Naive thymus-derived CD4-positive, alpha-beta T cell (primary cell): ENCODE measurements at places on chromosomes 11 and 22. TPM values are rescaled to one million over a fixed set of nuclear protein-coding genes. Genes with fewer than 3 reads are reported as not detected.
A peak's percentile ranks its signal among the peaks of the same experiment; 100 is the strongest.

DNA sequence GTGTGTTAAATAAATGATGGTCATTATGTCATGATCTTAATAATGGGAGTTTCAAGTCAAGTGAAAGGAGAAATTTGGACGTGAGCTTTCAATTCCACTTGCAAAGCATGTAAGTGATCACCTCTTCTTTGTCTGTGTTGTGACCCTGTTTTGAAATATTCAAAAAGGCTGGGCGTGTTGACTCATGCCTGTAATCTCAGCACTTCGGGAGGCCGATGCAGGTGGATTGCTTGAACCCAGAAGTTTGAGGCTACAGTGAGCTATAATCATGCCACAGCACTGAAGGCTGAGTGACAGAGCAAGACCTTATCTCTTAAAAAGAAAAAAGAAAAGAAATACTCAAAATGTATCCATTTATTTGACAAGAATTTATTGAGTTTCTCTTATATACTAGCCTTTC, 32.9 kb upstream of the EED start:
- no peaks in the 10 kb centered on the region for H3K36me3 ChIP-seq
- H3K4me3 ChIP-seq, result no peak overlapping the region
- no peaks in the 10 kb centered on the region for H3K27me3 ChIP-seq
- DNase-seq, result no peak

- H3K36me3 ChIP-seq, result no peaks in the 10 kb centered on the region
- no peak overlapping the region for H3K27ac ChIP-seq
- no peak overlapping the region for H3K4me3 ChIP-seq
- no peak for DNase-seq
- H3K27me3 ChIP-seq, result no peaks in the 10 kb centered on the region
Measured at GRCh38 chr22:48090332-48090672, 1327.9 kb downstream of the TBC1D22A start.

DNA sequence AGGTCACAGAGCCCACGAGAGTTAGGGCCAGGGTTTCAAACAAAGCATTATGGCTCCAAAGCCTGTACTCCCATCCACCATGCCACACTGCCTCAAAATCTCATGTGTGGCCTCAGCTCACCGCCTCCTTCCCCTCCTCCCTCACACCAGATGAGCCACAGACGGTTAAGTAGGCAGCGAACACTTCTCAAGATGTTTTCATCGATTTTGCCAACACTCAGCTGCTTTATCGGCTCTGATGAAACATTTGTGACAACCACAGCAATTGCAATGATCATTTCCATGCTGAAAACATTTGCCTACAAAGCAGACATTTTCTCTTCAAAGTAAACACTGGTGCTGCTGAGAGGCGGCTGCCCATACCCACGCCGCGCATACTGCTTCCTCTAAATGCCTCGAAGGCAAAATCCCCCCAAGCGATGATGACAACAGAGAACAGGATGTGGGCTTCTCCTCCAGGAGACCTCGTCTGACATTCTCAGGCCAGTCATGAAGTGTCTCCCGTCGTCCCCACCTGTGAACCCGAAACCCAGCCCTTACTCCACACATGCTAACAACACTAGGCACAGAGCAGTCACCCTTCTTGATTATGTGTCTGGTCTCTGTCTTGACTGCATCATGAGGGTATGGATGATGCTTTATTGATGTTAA, 599.2 kb downstream of the SOX6 start:
- H3K4me1 ChIP-seq, result no peaks in the 10 kb centered on the region
- no peak overlapping the region for H3K4me3 ChIP-seq
- H3K27ac ChIP-seq, result no peak overlapping the region
- no peak for DNase-seq
- H3K36me3 ChIP-seq, result no peaks in the 10 kb centered on the region

DNA sequence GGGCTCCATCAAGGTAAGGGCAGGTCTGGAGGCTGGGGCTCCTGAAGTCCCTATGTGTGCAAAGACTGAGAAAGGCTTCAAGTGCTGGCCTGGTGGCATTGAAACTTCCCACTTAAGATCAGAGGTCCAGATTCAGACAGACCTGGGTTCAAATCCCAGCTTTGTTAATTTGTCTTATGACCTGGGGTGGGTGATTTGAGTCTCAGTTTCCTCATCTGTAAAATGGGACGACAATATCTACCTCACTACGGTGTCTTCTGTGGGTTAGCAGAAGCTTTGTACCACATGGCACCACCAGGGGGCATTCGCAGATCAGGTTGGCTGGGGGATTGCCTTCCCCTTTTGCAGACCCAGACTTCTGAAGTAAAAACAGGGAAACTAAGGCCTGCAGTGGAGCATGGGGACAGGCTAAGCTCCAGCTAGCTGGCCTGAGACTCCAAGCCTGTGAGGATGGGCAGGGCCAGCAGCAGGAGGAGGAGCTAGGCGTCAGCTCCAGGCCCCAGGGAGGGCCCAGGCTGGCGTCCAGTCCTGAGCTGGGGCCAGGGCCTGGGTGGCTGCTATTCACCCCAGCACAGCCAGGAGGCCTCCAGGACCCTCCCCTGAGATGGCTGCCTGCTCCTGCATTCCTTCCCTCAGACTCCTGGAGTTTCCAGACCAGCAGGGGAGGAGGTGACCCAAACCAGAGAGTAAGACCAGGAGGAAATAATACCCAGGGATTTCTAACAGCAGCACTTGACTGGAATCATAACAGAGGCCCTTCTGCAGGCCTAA, 1.5 kb downstream of the CASTOR1 start:
- H3K4me3 ChIP-seq, result peak overlapping the region; percentile 80
- H3K27me3 ChIP-seq, result no peaks in the 10 kb centered on the region
- peak; percentile 84 for DNase-seq
- peaks cover 27% of the 10 kb centered on the region for H3K4me1 ChIP-seq
- H3K27ac ChIP-seq, result peak overlapping the region; percentile 75
- H3K36me3 ChIP-seq, result peaks cover 10% of the 10 kb centered on the region

- H3K27ac ChIP-seq, result no peak overlapping the region
- no peaks in the 10 kb centered on the region for H3K27me3 ChIP-seq
- DNase-seq, result no peak
- no peaks in the 10 kb centered on the region for H3K36me3 ChIP-seq
- peaks cover 4% of the 10 kb centered on the region for H3K4me1 ChIP-seq
Measured at GRCh38 chr22:45581549-45582080, 78.9 kb downstream of the FBLN1 start.

DNA sequence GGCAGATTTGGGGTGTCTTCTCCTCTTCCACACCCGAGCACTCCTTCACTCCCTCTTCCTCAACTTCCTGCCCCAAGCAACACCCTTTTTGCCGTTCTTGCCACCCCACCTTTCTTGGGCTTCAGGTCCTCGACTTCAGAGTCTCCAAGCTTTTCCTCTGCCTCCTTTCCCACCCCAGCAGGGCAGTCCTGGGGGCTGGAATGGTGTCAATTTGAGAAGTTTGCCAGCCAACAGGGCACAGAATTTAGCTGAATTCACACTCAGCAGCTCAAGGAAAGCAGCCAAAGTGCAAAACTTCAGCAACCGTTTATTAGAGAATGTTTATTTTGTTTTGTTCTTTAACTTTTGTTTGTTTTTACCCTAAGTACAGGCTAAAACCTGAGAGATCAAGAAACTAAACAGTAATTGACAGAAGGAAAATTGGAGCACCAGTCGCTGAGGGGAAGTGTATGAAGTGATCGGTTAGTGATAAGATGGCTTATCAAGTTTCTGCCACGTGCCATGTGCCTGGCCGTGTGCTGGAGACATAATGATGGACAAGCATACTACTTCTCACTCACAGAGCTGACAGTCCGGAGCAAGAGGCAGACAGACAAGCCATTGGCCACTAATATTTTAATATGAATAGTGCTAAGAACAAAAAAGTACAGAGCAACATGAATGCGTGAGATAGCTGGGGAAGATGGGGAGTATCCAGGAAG, 44.4 kb downstream of the AHNAK start:
- no peaks in the 10 kb centered on the region for H3K4me1 ChIP-seq
- H3K4me3 ChIP-seq, result no peak overlapping the region
- DNase-seq, result no peak
- no peak overlapping the region for H3K27ac ChIP-seq
- no peaks in the 10 kb centered on the region for H3K36me3 ChIP-seq
- no peaks in the 10 kb centered on the region for H3K27me3 ChIP-seq

Gene CLCF1
- 0.38 TPM for total RNA-seq

Gene APLNR
- total RNA-seq, result not detected in 2 replicates

Gene CCDC188
- not detected for total RNA-seq

Gene SCUBE1
- not detected for total RNA-seq
